NCI-H524 (cell line): ENCODE measurements at places on chromosomes 5 and 9.
A peak's percentile ranks its signal among the peaks of the same experiment; 100 is the strongest.

DNA sequence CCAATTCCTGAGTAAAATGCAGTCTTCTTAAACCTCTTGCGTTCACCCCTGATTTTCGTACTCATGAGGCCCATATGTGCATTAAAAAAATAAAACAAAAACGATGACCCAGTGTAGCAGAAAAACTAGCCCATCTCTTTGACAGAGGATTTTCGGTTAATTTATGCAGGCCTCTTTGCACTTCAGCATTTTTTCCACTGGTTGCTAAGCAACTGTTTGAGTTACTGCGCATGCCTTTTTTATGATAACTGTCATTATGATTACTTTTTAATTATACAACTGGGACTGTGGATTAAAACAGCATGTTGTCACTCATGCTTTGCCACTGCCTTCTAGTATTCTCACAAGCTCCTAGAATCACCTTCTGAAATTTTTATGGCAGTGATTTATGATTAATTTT lies 165.0 kb downstream of the SMARCA2 start:
- DNase-seq = peak; percentile 80

- DNase-seq = no peak
These were observed 17.8 kb downstream of the INIP start for GRCh38 chr9:112700085-112700484.

GRCh38 chr5:109849478-109850088 lies 159.9 kb downstream of the MAN2A1 start:
- no peak for DNase-seq

- DNase-seq = no peak
These were observed 2.3 kb upstream of the SYK start for GRCh38 chr9:90799271-90799852.

- DNase-seq = no peak
These were observed 92.9 kb downstream of the GLDC start for GRCh38 chr9:6552498-6553121.
